ENCODE measurements at places on chromosomes 4 and X.

DNA sequence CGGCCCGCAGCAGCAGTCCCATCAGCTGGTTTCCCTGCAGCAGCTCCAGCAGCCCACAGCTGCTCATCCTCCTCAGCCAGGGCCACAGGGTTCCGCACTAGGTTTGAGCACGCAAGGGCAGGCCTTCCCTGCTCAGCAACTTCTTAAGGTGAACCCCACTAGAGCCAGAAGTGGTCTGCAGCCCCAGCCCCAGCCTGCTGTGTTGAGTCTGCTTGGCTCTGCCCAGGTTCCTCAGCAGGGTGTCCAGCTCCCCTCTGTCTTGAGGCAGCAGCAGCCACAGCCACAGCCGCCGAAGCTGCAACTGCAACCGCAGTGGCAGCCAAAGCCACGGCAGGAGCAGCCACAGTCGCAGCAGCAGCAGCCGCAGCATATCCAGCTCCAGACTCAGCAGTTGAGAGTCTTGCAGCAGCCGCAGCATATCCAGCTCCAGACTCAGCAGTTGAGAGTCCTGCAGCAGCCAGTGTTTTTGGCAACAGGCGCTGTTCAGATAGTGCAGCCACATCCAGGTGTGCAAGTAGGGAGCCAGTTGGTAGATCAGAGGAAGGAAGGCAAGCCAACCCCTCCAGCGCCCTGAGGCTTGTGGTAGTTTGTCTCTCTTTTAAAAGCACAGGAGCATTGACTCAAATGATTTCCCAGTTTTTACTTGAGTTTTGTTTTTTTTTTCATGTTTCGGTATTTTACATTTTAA lies 4.6 kb downstream of the SUPT20HL1 start:
- no peak for DNase-seq

GRCh38 chrX:122269243-122269781 lies 914.8 kb upstream of the GRIA3 start:
- DNase-seq: no peak

DNA sequence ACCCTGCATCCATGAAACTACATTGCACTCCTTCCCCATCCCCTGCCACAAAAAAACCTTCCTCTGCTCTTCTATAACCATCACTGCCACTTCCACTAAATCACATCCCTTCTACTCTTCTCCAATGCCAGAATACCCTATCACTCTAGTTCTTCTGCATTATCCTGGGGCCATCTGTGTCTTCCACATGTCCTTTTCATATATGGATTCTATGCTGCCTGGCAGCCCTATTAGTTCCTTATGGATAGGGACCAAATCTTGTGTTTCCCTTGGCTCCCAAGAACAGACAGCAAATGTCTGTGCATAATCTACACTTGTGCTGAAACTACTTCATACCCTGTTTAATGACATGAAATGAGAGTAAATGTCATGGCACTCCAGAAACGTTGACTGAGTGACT lies 68.0 kb downstream of the LHFPL1 start:
- DNase-seq: no peak

GRCh38 chrX:51461053-51462044 lies 35.0 kb downstream of the NUDT11 start:
- DNase-seq: no peak

- no peak for DNase-seq
Observed at GRCh38 chr4:107283587-107284559, 247.8 kb upstream of the DKK2 start.

GRCh38 chr4:926538-926937 lies 5.6 kb downstream of the GAK start:
- no peak for DNase-seq

- DNase-seq: no peak
Observed at GRCh38 chrX:53072418-53073114, 9.6 kb upstream of the TSPYL2 start.

DNA sequence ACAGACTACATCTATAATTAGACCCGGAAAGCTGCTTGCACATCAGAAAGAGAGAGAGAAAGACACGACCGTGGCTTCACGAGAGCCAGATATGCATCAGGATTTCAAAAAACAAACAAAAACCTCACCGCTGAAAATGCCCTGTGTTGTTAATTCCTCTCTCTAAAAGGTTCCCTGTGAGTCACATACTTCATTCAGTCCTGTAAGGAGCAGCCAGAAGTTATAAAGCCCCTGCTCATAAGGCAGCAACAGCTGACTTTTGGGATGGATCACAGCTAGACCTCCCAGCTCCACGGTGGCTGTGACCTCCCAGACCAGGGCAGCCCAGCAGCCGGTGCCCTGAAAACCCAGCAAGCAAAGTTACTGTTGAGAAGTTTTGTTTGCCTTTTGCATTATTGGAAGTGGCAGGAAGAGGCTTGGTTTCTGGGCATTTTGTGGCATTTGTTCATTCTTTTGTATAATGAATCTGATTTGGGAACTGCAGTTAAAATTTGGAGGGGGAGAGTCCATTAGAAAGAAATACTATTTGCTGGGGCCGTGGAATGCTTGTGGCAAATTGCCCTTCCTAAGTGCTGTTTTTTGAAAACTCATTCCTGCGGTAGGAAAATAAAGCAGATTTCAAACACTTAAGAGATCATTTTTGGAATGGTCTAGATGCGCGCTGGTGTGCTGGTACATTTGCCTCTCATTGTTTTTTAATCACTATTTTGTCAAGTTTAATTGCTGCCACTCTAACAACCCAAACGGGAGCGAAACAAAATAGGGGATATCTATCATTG lies 520.4 kb downstream of the BCOR start:
- DNase-seq: no peak

- peak; percentile 4 for DNase-seq
Observed at GRCh38 chr4:69881173-69881773, 21.3 kb upstream of the SULT1E1 start.

- DNase-seq: no peak
Observed at GRCh38 chr4:56630876-56631666, 50.0 kb downstream of the HOPX start.

All from stimulated activated CD4-positive, alpha-beta T cell treated with anti-CD3 and anti-CD28 coated beads, TNF-alpha, amount 100 ng/mL, for 48 hours (primary cell).